AG20443 (cell line): ENCODE measurements at places on chromosomes 11 and 22.

DNA sequence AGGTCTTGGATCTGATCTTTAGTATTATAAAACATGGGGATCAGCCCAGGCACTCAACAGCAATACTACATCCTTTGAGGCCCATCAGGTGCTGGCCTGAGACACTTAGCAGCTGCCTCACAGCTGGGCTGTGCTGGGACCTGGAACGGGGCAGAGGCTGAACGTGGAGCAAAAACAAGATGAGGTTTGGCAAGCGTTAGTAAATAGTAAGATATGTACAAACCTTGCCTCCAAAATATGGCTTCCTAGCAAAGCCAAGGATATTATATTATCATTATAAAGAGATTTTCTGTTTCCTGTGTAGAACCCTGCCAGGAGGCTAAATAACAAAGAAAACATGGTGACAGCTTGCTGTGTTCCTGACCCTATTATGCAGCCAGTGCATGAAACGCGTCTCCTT, 60.0 kb upstream of the SPON1 start:
- no peak for DNase-seq

- DNase-seq, result no peak
Measured at GRCh38 chr11:33280411-33280810, 23.2 kb downstream of the HIPK3 start.

DNA sequence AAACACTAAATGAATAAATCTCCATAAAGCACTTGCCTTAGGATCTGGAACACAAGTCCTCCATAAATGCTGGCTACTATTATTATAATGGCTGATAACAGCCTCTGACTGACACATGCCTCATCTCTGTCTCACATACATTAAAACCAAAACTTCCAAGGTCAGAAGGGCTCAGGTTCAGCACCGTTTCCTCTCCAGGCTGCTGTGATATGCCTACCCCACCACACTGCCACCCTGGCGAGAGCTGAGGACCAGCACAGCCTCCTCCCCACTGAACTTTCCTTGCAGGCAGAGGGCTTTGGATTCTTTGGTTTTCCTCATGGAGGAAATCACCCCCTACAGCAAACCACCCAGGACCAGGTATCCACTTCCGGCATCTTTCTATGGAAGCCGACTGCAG, 112.8 kb downstream of the ABTB2 start:
- no peak for DNase-seq

- DNase-seq, result no peak
Measured at GRCh38 chr11:114179234-114179941, 116.8 kb upstream of the NNMT start.

DNA sequence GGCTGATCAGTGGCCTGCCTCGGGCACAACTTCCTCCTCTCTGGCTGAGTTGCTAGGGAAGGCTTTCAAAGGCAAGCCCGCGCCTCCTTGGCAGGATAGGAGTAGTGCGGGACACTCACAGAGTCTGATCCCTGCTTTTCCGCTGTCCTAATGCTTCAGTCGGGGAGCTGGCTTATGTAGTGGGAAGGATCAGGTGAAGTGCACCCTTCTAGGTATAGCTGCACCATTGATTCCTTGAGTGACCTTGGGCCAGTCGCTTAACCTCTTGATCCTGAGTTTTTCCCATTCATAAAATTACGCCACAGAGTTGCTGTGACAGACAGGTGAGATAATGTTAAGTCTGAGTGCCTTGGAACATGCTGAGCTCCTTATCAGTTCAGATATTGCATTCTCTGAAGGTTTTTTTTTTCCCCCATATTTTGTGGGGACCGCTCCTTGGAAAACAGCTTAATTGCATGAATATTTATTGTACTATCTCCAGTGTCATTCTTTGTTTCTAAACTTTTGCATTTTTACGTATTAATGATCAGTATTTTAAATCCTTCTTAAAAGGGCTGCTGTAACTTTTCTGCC, 961 bp downstream of the IPO7 start:
- no peak for DNase-seq

- DNase-seq, result peak; percentile 91
Measured at GRCh38 chr11:132126973-132127899, 756.8 kb downstream of the NTM start.

GRCh38 chr11:62689421-62690183, at the start of gene LRRN4CL:
LRRN4CL (minus strand) TSS chr11:62689530; CDS start chr11:62688508, 1,022 bp downstream.
- peak; percentile 97 for DNase-seq

GRCh38 chr11:59365232-59366018, 6.7 kb downstream of the OR5AN1 start:
- no peak for DNase-seq

- DNase-seq, result no peak
Measured at GRCh38 chr11:57484141-57484710, 23.9 kb downstream of the RTN4RL2 start.

- peak; percentile 10 for DNase-seq
Measured at GRCh38 chr11:63518548-63518947, 12.7 kb downstream of the LGALS12 start.

DNA sequence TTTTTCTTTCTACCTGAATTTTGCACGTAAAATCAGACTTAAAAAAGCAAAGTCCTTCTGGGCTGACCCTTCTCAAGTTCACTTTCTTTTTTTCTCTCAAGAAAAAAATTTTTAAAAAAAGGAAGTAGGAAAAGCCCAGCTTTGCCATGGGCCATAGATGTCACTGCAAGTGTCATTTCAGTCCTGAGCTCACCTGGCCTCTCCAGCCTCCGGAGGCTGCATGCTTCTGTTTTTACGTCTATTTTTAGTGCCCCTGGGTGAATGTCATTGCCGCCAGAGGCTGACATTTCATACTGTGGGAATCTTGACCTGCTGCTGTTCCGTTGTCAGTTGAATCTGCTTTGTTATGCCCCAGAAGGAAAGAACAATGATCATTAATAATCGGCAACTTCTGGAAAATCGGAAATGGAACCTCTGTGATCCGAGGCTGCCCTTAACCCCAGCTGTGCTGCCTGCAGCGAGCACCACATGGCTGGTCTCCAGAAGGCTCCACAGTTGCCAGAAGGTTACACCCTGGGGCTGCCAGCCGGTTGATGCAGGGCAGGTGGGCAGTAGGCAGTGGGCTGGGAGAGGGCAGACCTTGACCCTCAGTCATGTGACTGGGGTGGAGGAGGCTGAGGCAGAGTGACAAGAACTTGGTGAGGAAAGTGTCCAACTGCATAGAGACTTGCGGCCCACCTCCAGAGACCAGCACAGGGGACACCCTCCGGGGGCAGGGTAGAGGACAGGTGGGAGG, 16.7 kb upstream of the MYEOV start:
- DNase-seq, result no peak

DNA sequence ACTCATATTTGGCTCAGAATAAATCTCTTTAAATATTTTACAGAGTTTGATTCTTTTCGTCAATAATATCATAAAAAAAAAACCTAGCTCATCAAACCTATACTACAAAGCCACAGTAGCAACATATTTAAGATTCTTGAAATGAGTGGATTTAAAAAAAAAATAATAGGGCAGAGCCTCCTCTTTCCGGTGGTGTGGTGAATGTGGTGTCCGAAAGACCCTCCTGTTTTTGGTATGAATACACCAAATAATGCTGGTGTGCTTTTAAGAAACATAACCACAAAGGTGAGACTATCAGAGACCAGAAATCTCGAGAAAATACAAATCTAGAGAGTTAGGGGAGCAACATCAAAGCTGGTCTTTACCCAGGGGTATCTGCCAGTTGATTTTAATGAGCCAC, 342.6 kb downstream of the TBC1D22A start:
- no peak for DNase-seq

GRCh38 chr22:37965940-37966664, 12.6 kb downstream of the POLR2F start:
- no peak for DNase-seq

DNA sequence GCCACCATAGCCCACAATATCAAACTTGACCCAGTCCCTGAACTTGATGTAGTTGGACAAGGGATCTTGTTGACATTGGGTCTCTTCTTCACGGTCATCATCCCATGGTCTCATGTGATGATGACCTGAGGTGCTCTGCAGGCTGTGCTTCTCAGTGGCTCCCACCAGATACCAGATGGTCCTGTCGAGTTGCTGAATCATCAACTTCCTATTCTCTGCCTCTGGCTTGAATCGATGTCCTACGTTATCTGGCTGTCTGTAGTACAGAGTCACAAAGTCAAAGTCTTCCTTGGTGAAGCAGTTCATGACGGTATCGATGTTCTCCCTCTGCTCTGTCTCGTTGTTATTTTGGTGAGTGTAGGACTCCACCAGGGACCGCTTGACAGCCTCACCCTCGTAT, 145.7 kb upstream of the ALDH3B2 start:
- DNase-seq, result no peak

DNA sequence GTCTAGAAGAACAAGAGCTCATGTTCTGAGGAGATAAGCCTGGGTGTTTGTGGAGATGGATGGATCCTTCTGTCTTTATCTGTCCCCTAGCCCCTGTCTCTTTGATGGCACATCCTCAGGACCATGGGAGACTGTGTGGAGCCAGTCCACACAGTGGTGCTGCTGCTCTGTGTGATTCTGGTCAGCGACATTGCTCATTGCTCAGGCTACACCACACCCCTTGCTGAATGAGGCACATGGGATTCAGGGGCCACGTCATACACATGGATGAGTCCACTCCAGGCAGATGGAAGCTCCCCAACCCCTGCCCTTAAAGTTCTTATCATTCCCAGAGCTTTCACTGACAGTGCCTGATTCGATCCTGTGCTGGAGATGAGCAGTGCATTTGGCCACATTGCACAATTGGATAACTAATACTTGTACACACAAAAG, 222.2 kb downstream of the NAV2 start:
- DNase-seq, result peak; percentile 89

DNA sequence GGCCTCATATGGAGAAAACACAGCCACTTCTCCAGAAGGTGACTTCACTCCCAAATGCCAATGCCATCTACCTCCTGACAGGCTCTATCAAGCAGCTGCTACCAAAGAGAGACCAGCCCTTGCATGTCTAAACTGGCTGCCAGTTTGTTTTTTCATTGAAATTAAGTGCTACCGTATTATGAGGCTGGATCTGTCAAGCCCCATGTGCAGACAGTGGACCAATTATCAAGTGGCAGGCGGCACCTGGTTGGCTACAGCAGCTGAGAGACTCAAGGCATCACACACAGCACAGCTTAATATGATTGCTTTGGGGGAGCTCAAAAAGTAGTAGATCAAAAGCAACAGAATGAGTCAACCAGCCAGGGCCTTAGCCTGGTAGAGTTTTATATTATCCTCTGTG, 1293.0 kb upstream of the TENM4 start:
- DNase-seq, result no peak

DNA sequence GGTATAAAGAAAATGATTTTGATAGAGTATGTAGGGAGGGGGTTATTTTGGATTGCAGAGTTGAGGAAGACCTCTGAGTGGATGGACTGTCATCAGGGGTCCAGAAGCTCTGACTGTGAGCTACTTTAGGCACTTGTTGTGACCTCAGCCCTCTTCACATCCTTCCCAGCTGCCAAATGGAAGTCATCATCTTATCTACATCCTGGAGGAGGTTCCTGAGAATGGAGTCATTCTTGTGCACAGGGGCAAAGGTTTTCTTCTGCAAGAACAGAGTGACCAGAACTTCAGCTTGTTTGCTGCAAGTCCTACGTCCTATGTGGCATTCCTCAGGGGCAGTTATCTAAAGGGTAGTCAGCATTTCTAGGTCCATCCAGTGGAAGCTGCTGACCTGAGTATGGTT, 393.8 kb downstream of the AASDHPPT start:
- DNase-seq, result no peak

GRCh38 chr11:130623670-130624668, 175.5 kb downstream of the ADAMTS15 start:
- no peak for DNase-seq

DNA sequence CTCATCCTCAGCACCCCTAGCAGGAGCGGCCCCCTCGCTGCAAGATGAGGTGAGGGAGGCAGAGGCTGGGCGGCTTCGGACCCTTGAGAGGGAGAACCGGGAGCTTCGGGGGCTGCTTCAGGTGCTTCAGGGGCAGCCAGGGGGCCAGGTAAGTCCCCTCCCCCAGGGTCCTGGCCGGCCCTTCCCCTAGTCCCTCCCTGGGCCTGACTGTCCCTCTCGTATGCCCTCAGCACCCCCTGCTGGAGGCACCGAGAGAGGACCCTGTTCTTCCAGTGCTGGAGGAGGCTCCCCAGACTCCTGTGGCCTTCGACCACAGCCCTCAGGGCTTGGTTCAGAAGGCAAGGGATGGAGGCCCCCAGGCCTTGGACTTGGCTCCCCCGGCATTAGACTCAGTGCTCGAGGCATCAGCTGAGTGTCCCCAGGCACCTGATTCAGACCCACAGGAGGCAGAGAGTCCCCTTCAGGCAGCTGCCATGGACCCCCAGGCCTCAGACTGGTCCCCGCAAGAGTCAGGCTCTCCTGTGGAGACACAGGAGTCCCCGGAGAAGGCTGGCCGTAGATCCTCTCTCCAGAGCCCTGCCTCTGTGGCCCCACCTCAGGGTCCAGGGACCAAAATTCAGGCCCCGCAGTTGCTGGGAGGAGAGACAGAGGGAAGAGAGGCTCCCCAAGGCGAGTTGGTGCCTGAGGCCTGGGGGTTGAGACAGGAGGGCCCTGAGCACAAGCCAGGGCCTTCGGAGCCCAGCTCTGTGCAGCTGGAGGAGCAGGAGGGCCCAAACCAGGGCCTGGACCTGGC, 4.0 kb downstream of the CCDC88B start:
- no peak for DNase-seq

DNA sequence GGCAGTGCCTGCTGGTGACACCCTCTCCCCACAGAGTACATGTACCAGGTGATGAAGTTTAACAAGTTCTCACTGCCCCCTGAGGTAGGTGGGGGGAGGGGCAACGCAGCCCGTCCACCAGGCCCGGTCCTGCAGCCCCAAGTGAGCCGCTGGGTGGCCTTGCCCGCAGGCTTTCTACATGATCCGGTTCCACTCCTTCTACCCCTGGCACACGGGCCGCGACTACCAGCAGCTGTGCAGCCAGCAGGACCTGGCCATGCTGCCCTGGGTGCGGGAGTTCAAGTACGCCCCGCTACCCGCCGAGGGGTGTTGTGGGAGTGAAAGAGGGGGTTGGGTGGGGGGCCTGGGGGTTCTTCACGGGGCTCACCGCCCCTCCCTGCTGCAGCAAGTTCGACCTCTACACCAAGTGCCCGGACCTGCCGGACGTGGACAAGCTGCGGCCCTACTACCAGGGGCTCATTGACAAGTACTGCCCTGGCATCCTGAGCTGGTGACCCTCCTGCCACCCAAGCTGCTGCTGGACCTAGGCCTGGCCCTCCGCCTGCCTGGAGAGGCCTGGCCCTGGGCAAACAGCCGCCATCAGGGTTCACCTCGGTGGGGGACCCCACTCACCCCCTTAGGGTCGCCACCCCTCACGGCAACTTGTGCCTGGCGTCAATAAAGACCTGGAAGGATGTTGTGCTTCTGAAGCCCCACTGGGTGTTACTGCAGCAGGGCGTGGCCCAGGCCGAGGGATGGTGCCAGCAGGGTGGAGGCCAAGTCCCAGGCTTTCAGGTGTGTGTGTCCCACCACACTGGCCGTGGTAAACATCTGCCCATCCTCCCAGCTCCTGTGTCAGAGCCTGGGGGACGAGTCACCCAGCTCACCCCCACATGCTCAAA, 2.9 kb downstream of the MIOX start:
- DNase-seq, result no peak

- DNase-seq, result peak; percentile 54
Measured at GRCh38 chr11:124586238-124586860, 16.6 kb downstream of the OR8A1 start.

- peak; percentile 59 for DNase-seq
Measured at GRCh38 chr11:2089536-2090165, 49.5 kb downstream of the IGF2 start.
